Activated CD8-positive, alpha-beta memory T cell treated with anti-CD3 and anti-CD28 coated beads, Interleukin-2, amount 50 U/mL, for 4 hours (primary cell): ENCODE measurements at places on chromosomes 3 and 15.

DNA sequence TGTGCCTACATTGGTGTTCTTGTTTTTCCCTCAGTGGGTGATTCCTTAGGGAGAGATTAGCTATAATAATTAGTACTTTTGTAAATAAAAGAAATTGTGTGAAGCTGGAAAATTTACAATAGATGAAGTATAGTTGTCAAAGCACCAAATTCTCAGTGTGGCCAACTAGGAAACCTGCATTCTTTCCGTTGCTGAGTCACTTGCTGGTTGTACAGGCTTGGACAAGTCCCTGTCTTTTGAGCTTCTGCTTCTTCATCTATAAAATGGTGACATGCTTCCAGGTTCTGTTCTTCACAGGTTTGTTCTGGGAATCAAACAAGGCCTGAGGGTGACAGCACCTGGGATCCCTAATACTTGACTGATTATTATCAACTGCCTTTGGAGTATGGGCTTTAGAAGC is 184.1 kb upstream of the HES1 start:
- DNase-seq: no peak

GRCh38 chr3:27500035-27500434 is 15.9 kb upstream of the SLC4A7 start:
- DNase-seq: no peak

DNA sequence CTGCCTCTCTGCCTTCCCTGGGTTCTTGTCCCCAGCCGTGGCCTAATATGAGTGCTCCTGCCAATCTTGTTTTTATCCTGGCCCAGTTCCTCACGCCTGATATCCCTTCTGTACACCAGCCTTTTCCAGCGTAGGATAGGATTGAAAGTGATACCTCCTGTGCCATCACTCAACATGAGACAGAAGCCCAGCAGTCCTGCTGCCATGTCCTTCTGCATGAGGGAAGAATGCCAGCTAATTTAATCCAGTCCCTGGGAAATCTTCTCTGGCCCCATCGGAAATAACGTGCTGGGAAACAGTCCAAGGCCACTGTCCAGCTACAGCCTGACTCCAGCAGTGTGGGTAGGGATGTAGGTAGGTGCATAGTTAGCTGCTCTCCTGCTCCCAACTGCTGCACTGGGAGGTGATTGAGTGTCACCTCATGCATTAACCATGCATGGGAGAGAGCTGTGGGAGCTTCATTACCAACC is 92.0 kb upstream of the TPM1 start:
- DNase-seq: no peak

GRCh38 chr3:154122912-154123559 is 1.8 kb downstream of the ARHGEF26 start:
- DNase-seq: no peak

- DNase-seq: no peak
Observed at GRCh38 chr3:184630861-184631471, 69.4 kb downstream of the EPHB3 start.

DNA sequence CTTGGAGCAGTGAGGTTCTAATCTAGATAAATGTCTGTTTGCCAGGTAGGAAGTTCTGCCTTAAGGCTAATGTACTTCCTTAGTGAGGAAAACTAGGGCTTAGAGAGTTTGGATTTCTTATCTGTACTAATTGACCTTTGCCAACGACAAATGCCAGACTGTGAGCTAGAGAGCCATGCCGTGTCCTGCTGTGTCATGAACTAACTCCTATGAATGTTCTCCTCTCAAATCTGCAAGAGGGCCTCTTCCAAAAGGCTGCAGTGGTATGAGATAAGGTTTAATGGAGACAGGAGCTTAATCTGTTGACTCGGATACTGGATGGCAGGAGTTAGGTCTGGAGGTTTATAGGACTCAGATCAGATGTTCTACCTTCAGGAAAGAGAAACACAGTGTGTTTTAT is 524.9 kb downstream of the NTRK3 start:
- DNase-seq: no peak

GRCh38 chr3:158762701-158763100 is 30.4 kb upstream of the RARRES1 start:
- no peak for DNase-seq

DNA sequence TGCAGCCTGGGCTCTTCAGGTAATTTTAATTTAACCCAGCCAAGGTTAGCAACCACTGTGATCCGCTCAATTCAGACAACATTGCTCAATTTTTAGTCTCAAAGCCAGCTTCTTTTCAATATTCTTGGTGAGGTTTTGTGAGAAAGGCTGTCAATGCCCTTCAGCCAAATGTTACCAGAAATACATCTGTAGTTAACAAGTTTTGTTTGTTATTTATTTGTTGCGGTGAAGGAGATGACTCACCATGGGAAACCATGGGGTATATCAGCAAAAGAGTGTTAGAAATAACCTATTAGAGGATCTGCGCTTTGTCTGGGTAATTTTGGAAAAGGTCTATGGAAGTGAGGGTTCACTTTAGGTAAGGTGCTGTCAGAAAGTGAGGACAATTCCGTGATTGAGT is 5.0 kb downstream of the SLC9C1 start:
- DNase-seq: no peak

- DNase-seq: no peak
Observed at GRCh38 chr15:29822100-29822683, at the start of gene TJP1. TJP1 (minus strand) TSS chr15:29822468; CDS start chr15:29822028, 440 bp downstream.

- DNase-seq: no peak
Observed at GRCh38 chr3:126321490-126321889, 35.7 kb downstream of the KLF15 start.

DNA sequence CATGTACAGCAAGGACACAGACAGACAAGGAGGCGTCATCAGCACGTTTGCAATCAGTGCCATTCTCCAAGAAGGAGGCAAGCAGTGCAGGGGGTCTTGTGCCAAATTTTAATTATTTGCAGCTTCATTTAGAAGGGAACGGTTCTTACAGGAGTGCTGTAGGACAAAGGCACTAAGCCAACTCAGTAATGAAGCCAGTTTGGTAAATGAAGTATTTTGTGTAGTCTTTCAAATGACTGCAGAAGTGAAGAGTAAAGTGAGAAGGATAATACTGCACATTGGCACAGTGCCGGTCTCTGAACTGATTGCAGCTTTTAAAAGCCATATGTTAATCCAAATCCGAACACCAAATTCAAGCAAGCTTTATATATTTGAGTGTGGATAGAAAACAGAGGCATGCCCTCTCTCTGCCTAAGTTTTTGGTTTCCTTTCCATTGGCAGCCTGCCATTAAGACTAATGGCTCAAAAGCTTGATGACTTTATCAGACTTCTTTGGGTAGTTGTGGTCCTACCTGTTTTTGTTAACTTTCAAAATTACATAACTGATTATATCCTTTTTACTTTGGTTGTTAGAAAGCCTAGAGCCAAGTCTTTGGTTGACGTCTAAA is 101.3 kb downstream of the SENP2 start:
- DNase-seq: no peak

GRCh38 chr15:83243634-83244033 is 36.0 kb upstream of the HDGFL3 start:
- DNase-seq: no peak

DNA sequence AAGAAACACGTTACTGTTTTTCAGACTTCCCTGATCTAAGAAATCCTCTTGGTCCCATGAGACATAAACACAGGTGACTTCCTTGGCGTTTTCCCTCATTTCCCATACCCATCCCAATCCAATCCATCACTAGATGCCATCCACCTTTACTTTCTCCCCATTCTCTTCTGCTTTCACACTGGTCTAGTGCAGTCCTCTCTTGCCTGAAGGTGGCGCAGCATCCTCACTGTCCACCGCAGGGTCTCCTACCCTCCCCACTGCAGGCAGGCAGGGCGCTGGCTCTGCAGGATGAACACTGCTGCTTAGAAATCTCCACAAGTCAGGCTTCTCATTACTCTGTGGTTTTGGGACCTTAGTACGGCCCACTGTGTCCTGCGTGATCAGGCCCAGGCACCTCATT is 58.2 kb downstream of the RAB7A start:
- peak; percentile 55 for DNase-seq

DNA sequence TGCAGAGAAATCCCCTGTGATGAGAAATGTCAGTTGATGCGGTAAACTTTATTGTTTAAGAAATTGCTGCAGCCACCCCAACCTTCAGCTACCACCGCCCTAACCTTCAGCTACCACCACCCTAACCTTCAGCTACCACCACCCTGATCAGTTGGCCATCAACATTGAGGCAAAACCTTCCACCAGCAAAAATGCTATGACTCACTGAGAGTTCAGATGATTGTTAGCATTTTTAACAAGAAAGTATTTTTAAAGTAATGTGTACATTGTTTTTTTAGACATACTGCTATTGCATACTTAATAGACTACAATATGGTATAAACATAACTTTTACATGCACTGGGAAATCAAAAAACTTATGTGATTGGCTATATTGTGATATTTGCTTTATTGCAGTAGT is 30.0 kb downstream of the U2SURP start:
- no peak for DNase-seq

- DNase-seq: no peak
Observed at GRCh38 chr3:18870074-18870640, 278.2 kb upstream of the KCNH8 start.

- no peak for DNase-seq
Observed at GRCh38 chr15:37777006-37777405, 157.4 kb upstream of the TMCO5A start.

- DNase-seq: no peak
Observed at GRCh38 chr15:29379647-29380046, 110.0 kb upstream of the NSMCE3 start.

GRCh38 chr3:41574900-41575299 is 375.6 kb downstream of the CTNNB1 start:
- no peak for DNase-seq

DNA sequence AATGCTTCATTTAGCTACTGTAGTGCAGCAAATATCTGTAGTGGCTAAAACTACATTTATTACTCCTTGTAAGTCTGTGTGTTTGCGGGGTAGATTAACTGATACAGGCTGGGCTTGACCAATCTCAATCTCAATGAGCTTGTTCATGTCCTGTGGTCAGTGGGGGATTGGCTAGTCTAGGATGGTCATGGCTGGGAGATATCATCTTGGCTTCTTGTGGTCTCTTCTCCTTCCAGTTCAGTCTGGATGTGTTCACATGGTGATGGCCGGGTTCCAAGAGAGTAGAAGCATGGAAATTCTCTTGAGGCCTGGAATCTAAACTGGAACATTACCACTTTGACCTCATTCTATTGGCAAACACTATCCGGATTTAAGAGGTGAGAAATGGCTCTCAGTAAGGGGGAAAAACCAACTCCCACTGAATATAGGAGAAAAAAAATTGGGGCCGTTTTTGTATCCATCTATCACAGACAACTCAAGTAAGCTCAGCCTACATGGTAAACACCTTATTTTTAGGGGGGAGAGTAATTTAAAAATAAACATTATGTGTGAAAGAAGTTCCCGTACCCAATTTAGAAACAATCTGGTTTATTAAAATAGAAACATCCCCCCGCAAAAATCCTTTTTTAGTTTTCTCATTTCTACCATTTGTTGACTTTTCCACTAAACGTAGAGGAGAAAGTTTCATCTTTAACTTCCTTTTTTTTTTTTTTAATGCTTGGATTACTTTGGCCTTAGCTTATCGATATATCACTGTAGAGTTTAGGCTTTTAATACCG is 284.9 kb upstream of the TBC1D5 start:
- no peak for DNase-seq

GRCh38 chr15:60044636-60045270 is 40.6 kb downstream of the FOXB1 start:
- no peak for DNase-seq

GRCh38 chr3:9897408-9898372 is 5.0 kb upstream of the IL17RE start:
- no peak for DNase-seq

DNA sequence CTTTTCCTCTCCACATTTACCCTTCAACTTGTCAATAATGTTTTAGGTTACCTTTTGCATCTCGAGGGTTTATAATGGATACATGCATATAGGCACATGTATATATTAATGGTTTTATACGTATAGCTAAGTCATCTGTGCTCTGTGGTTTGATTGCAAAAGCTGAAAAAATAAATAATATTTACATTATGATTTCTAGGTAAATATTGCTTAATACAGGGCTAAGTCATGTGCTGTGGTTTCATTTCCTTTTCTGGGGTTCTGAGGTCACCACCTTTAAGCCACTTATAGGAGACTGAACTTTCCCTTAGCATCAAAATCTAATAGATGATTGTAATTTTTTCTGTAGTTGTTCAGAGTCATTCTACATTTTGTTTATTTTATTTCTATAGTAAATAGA is 33.1 kb downstream of the LPP start:
- DNase-seq: no peak

GRCh38 chr3:191198932-191199331 is at the start of gene OSTN:
OSTN (plus strand) TSS chr3:191199241; CDS start chr3:191212533, 13,292 bp downstream.
- no peak for DNase-seq

DNA sequence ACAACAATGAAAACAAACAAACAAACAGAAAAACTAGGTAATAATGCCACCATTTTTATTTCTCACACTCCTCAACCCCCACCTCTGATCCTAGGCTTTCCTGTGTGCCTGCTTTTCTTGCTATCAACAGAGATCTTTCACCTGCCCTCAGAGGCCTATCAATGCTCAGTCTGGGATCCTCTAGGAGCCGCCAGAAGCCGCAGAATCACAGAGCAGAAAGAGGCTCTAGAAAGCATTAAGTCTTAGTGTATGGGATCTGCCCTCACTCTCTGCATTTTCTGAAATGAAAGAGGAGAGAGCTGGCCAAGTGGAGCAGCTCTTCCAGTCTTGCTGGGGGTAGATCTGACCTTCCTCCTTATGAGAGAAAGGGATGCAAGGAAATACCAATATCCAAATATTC is 306.8 kb downstream of the TUSC7 start:
- no peak for DNase-seq

DNA sequence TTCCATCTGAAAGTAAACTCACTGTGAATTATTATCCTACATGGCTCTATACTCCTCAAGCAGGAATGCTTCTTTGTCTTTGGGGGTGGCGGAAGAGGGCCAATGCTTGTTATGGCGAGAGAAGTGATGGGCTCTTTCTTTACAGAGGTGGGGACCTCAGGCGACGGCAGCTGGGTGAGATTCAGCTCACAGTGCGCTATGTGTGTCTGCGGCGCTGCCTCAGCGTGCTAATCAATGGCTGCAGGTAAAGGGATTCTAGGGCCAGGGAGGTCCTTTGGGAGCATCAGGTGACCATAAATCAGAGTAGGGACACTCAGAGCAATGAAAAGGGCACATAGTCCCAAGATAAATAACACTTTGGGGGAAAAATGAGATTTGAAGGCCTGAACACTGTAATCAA is 39.0 kb downstream of the ESYT3 start:
- no peak for DNase-seq

DNA sequence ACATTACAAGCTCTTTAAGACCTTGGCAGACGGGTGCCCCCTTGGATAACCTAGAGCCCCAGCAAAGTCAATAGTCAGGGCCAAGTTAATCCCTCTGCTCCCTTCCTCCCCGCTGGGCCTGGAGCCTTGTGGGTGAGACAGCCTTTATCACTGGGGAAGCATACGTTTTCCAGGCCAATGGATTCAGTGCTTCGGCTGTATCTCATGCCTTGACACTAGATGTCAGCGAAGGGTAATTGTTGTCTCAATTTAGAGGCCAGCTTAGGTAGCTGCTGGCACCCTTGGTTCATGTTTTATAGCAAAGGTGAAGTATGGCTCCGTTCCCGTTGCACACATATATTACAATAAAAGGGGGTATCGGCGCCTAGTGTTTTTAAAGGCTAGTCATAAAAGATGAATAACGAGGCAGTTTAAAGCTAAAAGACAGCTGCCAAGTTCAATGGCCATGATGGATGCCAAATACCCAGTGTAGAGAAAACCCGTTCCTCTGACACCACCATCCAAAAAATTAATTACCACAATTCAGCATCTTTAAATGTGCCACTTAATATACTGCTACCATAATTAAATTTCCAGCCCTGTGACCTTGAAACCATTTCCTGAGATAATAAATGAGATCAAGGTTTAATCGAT is 52.3 kb upstream of the BNIP2 start:
- no peak for DNase-seq
